H9 (cell line): ENCODE measurements at places on chromosomes 16 and 17.
A peak's percentile ranks its signal among the peaks of the same experiment; 100 is the strongest.

GRCh38 chr17:7878234-7878633 is 10.4 kb upstream of the CHD3 start:
- H3K36me3 ChIP-seq, result peaks cover 9% of the 10 kb centered on the region; the same call in 1 of the 2 replicates
- no peak overlapping the region for H3K27ac ChIP-seq
- no peak overlapping the region for H3K4me3 ChIP-seq
- DNase-seq, result peak; percentile 3

- no peaks in the 10 kb centered on the region for H3K4me1 ChIP-seq
- H3K36me3 ChIP-seq, result peaks cover 48% of the 10 kb centered on the region
- H3K4me3 ChIP-seq, result no peak overlapping the region
Measured at GRCh38 chr17:59607817-59608403, 11.8 kb upstream of the CLTC start.

- H3K4me1 ChIP-seq, result no peaks in the 10 kb centered on the region
- no peak for DNase-seq
Measured at GRCh38 chr17:48596000-48596734, 2.6 kb upstream of the HOXB5 start.

- no peak overlapping the region for H3K4me3 ChIP-seq
- no peaks in the 10 kb centered on the region for H3K27me3 ChIP-seq
- H3K36me3 ChIP-seq, result peaks cover 5% of the 10 kb centered on the region; the same call in 1 of the 3 replicates
- H3K4me1 ChIP-seq, result no peaks in the 10 kb centered on the region; the same call in 1 of the 2 replicates
- no peak overlapping the region for H3K27ac ChIP-seq
- DNase-seq, result no peak
Measured at GRCh38 chr16:51839727-51840462, 688.8 kb upstream of the SALL1 start.

- no peak overlapping the region for H3K27ac ChIP-seq
- no peaks in the 10 kb centered on the region for H3K4me1 ChIP-seq
- H3K36me3 ChIP-seq, result no peaks in the 10 kb centered on the region
- no peak overlapping the region for H3K4me3 ChIP-seq
- DNase-seq, result no peak
- H3K27me3 ChIP-seq, result no peaks in the 10 kb centered on the region
Measured at GRCh38 chr17:10352893-10353292, 19.9 kb downstream of the MYH13 start.

DNA sequence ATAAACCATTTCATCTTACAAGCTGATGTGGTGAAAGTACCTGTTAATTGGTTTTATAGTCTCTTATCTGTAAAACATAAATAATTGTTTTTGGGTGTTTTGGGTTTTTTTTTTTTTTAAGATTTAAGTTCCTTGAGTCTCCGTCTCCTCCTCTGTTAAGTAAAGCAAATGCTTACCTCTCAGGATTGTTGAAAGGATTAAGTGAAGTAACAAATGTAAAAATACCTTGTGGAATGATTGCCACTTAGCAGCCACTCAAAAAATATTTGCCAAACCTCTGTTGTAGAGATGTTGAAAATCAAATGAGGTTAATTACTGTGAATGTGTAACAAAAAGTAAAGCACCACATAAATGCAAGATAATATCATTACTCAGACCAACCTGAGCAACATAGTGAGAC is 19.2 kb downstream of the LIMD2 start:
- no peak for DNase-seq
- peaks cover 3% of the 10 kb centered on the region; the same call in 1 of the 2 replicates for H3K36me3 ChIP-seq
- H3K4me1 ChIP-seq, result peaks cover 3% of the 10 kb centered on the region; the same call in 1 of the 2 replicates
- no peak overlapping the region for H3K4me3 ChIP-seq
- H3K27me3 ChIP-seq, result no peaks in the 10 kb centered on the region
- H3K27ac ChIP-seq, result no peak overlapping the region

- H3K27ac ChIP-seq, result no peak overlapping the region
- no peaks in the 10 kb centered on the region for H3K27me3 ChIP-seq
- H3K36me3 ChIP-seq, result no peaks in the 10 kb centered on the region
- no peak overlapping the region for H3K4me3 ChIP-seq
Measured at GRCh38 chr16:20415541-20415940, 6.2 kb downstream of the ACSM5 start.

GRCh38 chr16:8355675-8356074 is 234.6 kb downstream of the TMEM114 start:
- DNase-seq, result no peak
- H3K27ac ChIP-seq, result no peak overlapping the region
- H3K27me3 ChIP-seq, result no peaks in the 10 kb centered on the region

- DNase-seq, result no peak
- no peak overlapping the region for H3K4me3 ChIP-seq
- no peaks in the 10 kb centered on the region for H3K27me3 ChIP-seq
- H3K36me3 ChIP-seq, result peaks cover 3% of the 10 kb centered on the region
- no peak overlapping the region for H3K27ac ChIP-seq
- H3K4me1 ChIP-seq, result peaks cover 33% of the 10 kb centered on the region; the same call in 1 of the 2 replicates
Measured at GRCh38 chr17:27493088-27493487, 36.8 kb downstream of the KSR1 start.

DNA sequence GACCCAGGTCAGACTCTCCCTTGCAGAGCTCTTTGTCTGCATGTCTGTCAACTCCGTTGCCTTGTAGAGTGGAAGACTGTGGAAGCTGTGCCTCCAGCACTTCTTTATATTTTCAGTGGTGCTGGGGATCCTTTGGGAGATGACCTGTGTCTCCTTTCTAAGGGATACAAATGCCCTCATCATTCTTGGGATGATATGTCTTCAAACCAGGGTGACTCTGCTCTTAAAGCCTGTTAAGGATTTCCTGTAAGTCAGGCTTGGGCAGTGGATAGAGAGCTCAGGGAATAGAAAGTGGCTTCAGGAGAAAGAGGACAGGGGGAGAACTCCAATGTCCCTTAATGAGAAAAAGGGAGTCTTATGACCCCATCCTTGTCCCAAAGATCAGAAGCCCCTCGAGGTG is 1.5 kb downstream of the HOXB3 start:
- H3K27me3 ChIP-seq, result peaks cover 100% of the 10 kb centered on the region
- no peak overlapping the region for H3K4me3 ChIP-seq
- no peaks in the 10 kb centered on the region for H3K36me3 ChIP-seq
- no peak for DNase-seq
- H3K4me1 ChIP-seq, result no peaks in the 10 kb centered on the region

GRCh38 chr16:68378436-68379415 is 67.9 kb downstream of the PRMT7 start:
- no peaks in the 10 kb centered on the region; the same call in 1 of the 2 replicates for H3K4me1 ChIP-seq
- no peaks in the 10 kb centered on the region for H3K27me3 ChIP-seq
- no peak overlapping the region for H3K27ac ChIP-seq
- H3K36me3 ChIP-seq, result no peaks in the 10 kb centered on the region
- DNase-seq, result no peak
- no peak overlapping the region for H3K4me3 ChIP-seq

GRCh38 chr16:84166796-84167695 is 19.8 kb downstream of the TAF1C start:
- H3K4me1 ChIP-seq, result no peaks in the 10 kb centered on the region
- DNase-seq, result no peak
- no peaks in the 10 kb centered on the region for H3K27me3 ChIP-seq
- no peak overlapping the region for H3K27ac ChIP-seq
- no peak overlapping the region for H3K4me3 ChIP-seq
- H3K36me3 ChIP-seq, result no peaks in the 10 kb centered on the region

GRCh38 chr16:35510701-35511100 is 2051.3 kb downstream of the TP53TG3F start:
- H3K4me1 ChIP-seq, result no peaks in the 10 kb centered on the region
- DNase-seq, result no peak
- H3K36me3 ChIP-seq, result peaks cover 5% of the 10 kb centered on the region
- no peak overlapping the region for H3K27ac ChIP-seq

DNA sequence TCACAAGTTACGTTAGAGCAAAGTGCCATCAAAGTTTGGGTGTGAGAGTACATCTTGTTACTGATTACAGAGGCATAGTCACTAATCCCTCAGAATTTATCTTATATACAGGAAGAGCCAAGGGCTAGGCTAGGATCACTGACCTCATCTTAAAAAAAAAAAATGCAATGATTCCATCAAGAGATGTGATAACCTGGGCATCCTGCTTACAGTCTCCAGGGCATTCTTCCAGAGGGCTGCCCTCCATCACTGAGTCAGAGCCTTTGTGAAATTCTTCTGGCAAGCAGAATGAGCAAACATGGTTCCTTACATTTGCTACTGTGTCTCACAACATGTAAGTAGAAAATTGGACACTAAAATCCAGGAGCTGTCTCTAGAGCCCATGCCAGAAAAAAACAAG is 410.6 kb downstream of the ZFHX3 start:
- H3K4me1 ChIP-seq, result no peaks in the 10 kb centered on the region
- peaks cover 11% of the 10 kb centered on the region for H3K36me3 ChIP-seq
- no peak overlapping the region for H3K4me3 ChIP-seq
- H3K27me3 ChIP-seq, result no peaks in the 10 kb centered on the region

GRCh38 chr17:8776248-8776647 is 17.9 kb upstream of the SPDYE4 start:
- H3K4me3 ChIP-seq, result no peak overlapping the region
- no peaks in the 10 kb centered on the region for H3K27me3 ChIP-seq
- H3K4me1 ChIP-seq, result no peaks in the 10 kb centered on the region
- no peaks in the 10 kb centered on the region for H3K36me3 ChIP-seq
- peak; percentile 1 for DNase-seq

- H3K4me1 ChIP-seq, result peaks cover 3% of the 10 kb centered on the region; the same call in 1 of the 2 replicates
- peak overlapping the region; percentile 58; the same call in 2 of the 3 replicates for H3K4me3 ChIP-seq
- no peaks in the 10 kb centered on the region for H3K36me3 ChIP-seq
- no peaks in the 10 kb centered on the region for H3K27me3 ChIP-seq
Measured at GRCh38 chr17:73132085-73132492, 32.7 kb upstream of the SSTR2 start.

DNA sequence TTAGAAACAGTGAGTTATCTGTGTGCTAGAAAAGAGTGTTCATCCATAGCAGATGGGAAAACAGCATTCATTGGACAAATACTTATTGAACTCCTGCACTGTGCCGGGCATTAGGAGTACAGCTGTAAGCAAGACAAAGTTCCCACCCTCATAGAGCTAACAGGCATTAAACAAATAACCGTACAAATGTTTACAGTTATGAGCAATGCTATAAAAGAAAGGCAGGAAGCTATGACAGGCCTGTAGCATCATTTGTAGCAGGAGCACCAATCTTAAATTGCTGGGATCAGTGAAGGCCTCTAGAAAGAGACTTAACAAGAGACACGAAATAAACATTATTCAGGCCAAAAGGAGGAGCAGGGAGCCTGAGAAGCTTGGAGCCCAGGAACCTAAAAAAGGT is 15.6 kb downstream of the SDR42E1 start:
- H3K4me1 ChIP-seq, result no peaks in the 10 kb centered on the region
- DNase-seq, result no peak
- H3K4me3 ChIP-seq, result no peak overlapping the region
- H3K27me3 ChIP-seq, result no peaks in the 10 kb centered on the region
- no peaks in the 10 kb centered on the region for H3K36me3 ChIP-seq
- H3K27ac ChIP-seq, result no peak overlapping the region

DNA sequence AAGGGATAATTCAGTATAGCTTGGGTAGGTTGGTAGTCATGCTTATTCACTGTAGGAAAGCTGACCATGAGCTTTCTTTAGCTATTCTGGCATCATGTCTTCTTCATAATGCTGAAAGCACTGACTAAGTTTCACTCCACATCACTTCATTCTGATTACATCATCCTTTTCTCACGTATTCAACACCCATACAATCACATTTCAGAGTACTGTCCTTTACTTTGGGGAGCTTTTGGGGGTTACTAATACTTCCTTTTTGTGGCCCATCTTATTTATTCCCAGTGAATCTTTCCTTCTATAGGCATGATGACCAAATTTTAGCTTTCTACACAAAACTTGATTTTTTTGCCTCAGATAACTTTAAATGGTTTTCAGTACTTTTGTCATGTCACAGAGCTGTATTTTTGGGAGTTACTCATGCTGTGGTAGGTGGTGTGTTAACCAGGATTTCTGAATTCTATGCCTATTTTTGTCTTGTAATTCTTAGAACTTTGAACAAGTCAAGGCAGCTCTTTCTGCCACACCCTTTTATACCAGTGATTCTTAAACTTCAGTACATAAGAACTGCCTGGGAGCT is 23.5 kb downstream of the TADA2A start:
- no peak overlapping the region for H3K27ac ChIP-seq
- H3K36me3 ChIP-seq, result peaks cover 61% of the 10 kb centered on the region
- no peaks in the 10 kb centered on the region for H3K27me3 ChIP-seq

DNA sequence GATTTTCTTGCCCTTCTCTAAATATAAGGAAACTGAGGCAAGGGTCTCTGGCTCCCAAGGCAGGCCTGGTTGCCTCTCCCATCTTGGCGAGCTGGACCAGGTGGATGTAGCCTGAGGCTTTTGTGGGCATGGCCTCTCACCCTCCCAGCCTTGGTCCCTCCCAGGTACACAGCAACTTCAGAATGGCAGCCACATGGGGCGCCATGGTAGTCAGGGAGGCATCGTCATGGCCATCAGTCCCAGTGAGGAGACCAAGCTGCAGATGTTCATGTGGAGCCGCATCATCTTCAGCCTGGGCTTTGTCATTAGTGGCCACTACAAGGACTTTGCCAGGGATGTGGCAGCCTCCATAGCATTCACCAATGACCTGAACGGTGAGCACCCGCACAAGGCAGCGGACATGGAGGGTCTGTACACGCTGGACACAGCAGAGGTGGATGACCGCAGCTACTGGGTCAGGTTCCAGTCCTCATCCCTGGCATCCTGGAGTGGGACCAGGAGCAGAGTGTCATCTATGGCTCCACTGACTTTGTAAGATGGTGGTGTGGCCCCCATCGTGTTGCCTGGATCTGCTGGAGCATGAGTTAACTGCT is 165.8 kb upstream of the ZNF267 start:
- H3K36me3 ChIP-seq, result peaks cover 60% of the 10 kb centered on the region
- no peak for DNase-seq

DNA sequence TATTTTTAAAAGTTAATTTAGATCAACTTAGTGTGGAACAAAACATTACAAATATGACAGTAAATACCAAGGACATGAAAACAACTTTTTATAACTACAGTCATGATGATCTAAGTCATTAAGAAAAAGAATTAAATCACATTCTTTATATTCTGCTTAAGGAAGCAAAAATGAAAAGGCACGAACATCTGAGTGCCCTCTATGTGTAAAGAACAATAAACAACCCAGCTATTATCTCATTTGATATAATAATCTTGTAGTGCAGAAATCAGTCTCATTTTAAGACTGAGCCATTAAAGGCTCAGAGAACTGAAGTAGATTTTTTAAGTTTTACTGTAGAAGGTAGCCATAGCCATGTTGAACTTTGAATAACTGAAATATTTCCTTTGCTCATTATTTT is 13.4 kb downstream of the MYO1D start:
- DNase-seq, result no peak
- H3K4me1 ChIP-seq, result peaks cover 5% of the 10 kb centered on the region; the same call in 1 of the 2 replicates
- H3K36me3 ChIP-seq, result no peaks in the 10 kb centered on the region
- no peak overlapping the region for H3K4me3 ChIP-seq
- no peaks in the 10 kb centered on the region for H3K27me3 ChIP-seq

GRCh38 chr16:89458967-89459366 is 31.4 kb downstream of the ANKRD11 start:
- H3K27ac ChIP-seq, result no peak overlapping the region
- H3K36me3 ChIP-seq, result peaks cover 22% of the 10 kb centered on the region
- no peak for DNase-seq
- no peaks in the 10 kb centered on the region for H3K4me1 ChIP-seq
- no peaks in the 10 kb centered on the region for H3K27me3 ChIP-seq

DNA sequence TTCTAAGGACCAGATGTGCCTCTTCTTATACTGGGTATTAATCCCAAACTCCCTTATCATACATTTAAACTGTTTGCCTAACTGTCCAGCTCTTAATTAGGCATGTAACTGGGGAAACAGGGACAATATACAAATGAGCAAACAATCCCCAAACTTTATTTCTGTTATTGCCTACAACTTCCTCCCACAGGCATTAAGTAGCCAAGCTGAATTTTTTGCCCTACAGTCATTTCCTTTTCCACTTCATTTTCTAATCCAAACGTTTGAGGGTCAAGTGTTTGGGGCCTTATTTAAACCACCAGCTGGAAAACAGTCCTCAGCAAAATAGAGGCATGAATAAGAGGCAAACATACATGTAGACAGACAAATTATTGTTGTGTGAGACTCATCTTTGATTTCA is 77.4 kb upstream of the CCL2 start:
- no peak overlapping the region for H3K4me3 ChIP-seq
- H3K4me1 ChIP-seq, result peaks cover 3% of the 10 kb centered on the region; the same call in 1 of the 2 replicates
- H3K27me3 ChIP-seq, result no peaks in the 10 kb centered on the region
- H3K27ac ChIP-seq, result no peak overlapping the region
